ENCODE measurements at places on chromosomes 3 and 15.

- DNase-seq: peak; percentile 82
Observed at GRCh38 chr15:81133782-81134461, at the start of gene CFAP161. TSS of gene CFAP161 (plus strand) at chr15:81134270. CDS start at chr15:81134330, 60 bp downstream.

- peak; percentile 25 for DNase-seq
Observed at GRCh38 chr3:54353546-54353945, 231.2 kb downstream of the CACNA2D3 start.

- no peak for DNase-seq
Observed at GRCh38 chr15:42491539-42492225, 741 bp upstream of the ZNF106 start.

GRCh38 chr15:63500265-63501250 is 3.8 kb upstream of the USP3 start:
- DNase-seq: no peak

DNA sequence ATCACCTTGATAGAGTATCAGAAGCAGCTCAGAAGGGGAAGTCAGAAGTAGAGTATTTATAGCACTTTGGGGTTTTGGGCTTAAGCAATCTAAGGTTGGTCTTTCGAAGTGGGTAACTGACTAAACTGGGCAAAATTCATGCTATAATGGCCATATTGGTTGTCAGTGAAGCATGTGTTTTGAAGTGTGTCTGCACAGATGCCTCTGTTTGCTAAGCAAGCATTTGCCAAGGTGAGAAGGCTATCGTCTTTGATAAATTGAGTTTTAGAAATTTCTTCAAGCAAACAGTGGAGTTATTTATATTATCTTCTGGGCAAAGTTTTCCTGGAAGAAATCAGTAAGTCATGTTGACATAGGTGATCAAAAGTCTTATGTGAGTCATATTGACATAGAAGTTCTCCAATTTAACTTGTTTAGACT is 412.8 kb upstream of the TGFBR2 start:
- no peak for DNase-seq

GRCh38 chr3:143060906-143061305 is 58.7 kb upstream of the CHST2 start:
- no peak for DNase-seq

GRCh38 chr15:41824062-41824745 is 3.7 kb upstream of the JMJD7 start:
- no peak for DNase-seq

- DNase-seq: no peak
Observed at GRCh38 chr3:167728176-167728575, 6.5 kb downstream of the PDCD10 start.

DNA sequence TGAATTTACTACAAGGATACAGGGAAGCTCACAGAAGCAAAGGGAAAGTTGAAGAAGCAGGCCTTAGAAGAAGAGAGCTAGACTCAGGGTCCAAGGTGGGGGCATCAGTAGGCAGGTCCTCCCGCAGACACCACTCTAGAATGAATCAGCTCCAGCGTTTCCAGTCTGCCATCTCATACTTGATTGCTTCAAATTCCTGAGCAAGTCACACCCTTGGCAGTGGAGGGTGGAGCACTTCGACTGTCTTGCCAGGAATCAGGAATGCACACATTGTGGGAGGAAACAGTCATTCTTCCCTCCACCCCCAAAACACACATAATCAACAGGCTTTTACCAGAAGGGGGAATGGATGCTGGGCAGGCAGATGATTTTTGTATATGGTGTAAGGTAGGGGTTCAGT is 78.5 kb downstream of the CHCHD6 start:
- DNase-seq: no peak

GRCh38 chr3:150149651-150150051 is 179.0 kb upstream of the PFN2 start:
- no peak for DNase-seq

GRCh38 chr15:89553632-89554031 is 21.6 kb upstream of the TICRR start:
- DNase-seq: no peak

DNA sequence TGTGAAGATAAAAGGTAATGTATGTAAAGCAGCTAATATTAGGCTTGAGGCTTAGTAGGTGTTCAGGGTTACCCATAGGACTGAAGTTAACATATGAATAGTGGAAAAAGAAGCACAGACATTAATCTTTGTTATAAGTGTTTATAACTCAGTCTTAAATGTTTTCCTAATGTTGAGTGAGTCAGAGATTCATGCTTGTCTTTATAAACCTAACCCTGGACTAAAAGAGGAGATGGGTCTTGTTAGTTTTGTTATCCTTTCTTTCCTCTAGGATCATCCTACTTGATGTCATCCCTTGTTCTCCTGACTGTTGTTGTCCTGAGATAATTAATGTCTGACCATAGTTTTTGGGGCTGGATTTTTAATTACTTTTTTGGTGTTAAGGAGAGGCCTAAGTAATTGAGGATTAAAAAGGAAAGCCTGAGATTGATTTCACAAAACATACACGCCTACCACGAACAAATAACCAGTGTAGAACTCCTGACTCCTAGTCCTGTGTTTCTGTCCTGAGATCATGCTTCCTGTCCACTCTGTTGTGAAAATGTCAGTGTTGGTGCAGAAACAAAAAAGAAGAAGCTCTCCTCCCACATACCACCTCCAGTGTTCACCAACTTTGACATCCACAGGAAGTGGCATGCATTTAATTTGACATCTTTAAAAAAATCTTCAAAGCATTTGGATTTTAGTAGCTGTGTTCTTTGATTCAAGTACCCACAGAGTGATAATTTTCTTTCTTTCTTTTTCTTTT is 8.4 kb downstream of the MITF start:
- no peak for DNase-seq

DNA sequence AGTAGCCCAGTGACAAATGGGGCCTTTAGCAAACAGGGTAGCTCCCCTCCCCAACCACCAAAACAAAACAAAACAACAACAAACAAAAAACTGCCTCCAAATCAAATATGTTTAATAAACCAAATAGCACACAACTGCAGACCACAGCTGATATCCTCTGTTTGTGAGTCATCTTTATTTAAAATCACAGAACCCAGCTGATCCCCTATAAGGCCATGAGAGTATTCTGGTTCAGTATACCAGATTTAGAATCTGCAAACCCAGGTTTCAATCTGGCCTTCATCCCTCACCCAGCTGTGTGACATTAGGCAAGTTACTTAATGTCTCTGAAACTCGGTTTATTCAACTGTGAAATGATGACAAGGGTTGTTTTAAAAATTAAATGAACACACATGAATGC is 124.5 kb downstream of the SUCLG2 start:
- no peak for DNase-seq

- DNase-seq: no peak
Observed at GRCh38 chr3:54999159-54999558, 71.3 kb upstream of the LRTM1 start.

GRCh38 chr3:58861551-58861950 is 188.3 kb downstream of the CFAP20DC start:
- DNase-seq: no peak

GRCh38 chr3:121517953-121518655 is 27.7 kb downstream of the POLQ start:
- no peak for DNase-seq

GRCh38 chr15:73023071-73023470 is 29.2 kb upstream of the NEO1 start:
- DNase-seq: no peak

- no peak for DNase-seq
Observed at GRCh38 chr3:51937611-51938450, 3.9 kb downstream of the RRP9 start.

GRCh38 chr3:186083746-186084145 is 25.1 kb downstream of the ETV5 start:
- no peak for DNase-seq

DNA sequence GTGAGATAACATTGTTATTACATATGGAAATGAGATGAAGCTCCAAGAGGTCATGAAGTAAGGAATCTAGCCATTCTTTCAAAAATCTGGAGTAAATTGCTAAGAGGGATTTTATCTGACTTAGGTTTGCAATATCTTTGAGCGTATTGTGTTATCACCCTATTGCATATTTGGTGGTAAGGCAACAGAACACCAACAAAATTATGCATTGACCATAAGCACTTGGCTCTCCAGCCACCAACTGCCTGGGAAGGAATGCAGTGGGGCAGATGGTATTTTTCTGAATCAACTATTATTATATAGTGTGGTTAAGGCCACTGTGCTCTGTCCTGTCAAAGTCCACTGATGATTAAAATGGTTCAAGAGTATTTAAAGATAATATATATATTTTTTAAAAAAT is 287.9 kb upstream of the SEMA6D start:
- no peak for DNase-seq

- DNase-seq: no peak
Observed at GRCh38 chr15:75671730-75672602, 24.3 kb downstream of the SNX33 start.

DNA sequence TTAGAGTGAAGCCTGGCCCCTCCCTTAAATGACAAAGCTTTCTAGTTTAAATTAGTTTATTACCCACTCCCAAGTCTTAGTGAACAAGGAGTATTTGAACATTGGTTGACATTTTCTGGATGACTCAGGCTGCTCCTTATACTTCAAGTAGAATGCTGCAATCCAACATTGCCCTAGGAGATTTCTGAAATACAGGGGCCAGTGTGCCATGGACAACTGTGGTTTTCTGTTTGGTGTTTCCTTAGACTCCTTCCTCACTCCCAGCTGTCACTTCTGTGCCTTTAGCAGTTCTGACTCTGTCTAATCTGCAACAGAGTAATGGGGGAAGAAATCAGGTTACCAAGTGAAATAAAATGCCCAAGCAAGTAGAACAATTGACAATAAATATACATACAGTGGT is 116.1 kb upstream of the P2RY1 start:
- no peak for DNase-seq

- no peak for DNase-seq
Observed at GRCh38 chr3:111926266-111926676, 52.6 kb upstream of the ABHD10 start.

DNA sequence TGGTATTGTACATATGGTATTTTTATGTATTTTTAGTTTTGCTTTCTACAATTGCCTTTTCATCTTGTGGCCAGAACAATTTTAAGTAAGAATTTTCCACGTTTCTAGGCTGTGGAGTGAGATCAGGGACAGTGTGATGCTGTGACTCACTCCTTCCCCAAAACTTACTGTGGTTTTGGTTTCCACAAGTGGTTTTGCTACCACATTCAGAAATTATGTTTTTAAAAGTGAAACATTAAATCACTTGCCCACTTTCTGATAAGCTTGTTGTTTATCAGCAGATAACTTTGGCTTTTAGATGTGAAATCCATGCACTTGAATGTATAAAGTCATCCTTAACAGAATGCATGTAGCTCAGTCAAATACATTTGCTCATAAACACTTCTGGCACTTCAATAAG is 192.2 kb upstream of the THRB start:
- DNase-seq: no peak

- DNase-seq: no peak
Observed at GRCh38 chr3:40913641-40914040, 285.7 kb upstream of the CTNNB1 start.

GRCh38 chr3:105431200-105431599 is 64.5 kb downstream of the ALCAM start:
- DNase-seq: no peak

- no peak for DNase-seq
Observed at GRCh38 chr3:184311633-184312032, 2.8 kb upstream of the EIF4G1 start.

DNA sequence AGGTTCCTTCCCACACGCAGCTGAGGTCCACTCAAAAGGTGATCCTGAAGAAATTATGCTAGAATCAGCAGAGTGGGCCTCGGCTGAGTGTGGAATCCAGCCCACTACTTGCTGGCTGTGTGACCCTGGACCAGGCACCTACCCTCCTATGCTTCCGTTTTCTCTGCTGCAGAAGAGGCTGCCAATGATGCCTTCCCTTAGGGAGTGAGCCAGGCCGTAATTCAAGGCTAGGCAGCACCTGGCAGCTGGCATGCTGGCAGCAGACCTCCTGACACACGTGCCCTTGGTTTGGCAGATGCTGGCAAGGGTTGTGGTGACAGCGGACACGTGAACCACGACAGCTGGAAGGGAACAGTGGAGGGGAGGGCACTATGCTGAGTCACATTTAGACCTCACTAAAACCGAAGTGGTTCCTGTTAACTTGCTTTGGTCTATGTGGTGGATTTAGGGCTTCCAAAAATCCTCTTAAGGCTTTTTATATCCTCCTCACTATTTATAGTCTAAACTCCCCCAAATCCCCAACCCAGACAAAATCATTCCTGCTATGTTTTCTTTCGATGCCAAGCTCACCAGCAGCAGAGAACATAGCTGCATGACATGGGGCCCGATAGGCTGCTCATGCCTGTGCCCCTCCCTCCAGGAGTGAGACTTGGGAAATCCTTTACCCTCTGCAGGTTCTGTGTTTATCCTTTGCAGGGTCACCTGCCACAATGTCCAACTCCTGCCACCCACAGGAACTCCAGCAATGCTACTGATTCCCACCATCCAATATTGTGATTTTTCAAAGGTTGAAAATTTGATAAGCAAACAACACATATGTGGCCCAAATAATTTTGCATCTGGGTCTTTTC is 10.6 kb upstream of the PCSK6 start:
- peak; percentile 77 for DNase-seq

- no peak for DNase-seq
Observed at GRCh38 chr3:169759256-169759655, 5.6 kb downstream of the TERC start.

DNA sequence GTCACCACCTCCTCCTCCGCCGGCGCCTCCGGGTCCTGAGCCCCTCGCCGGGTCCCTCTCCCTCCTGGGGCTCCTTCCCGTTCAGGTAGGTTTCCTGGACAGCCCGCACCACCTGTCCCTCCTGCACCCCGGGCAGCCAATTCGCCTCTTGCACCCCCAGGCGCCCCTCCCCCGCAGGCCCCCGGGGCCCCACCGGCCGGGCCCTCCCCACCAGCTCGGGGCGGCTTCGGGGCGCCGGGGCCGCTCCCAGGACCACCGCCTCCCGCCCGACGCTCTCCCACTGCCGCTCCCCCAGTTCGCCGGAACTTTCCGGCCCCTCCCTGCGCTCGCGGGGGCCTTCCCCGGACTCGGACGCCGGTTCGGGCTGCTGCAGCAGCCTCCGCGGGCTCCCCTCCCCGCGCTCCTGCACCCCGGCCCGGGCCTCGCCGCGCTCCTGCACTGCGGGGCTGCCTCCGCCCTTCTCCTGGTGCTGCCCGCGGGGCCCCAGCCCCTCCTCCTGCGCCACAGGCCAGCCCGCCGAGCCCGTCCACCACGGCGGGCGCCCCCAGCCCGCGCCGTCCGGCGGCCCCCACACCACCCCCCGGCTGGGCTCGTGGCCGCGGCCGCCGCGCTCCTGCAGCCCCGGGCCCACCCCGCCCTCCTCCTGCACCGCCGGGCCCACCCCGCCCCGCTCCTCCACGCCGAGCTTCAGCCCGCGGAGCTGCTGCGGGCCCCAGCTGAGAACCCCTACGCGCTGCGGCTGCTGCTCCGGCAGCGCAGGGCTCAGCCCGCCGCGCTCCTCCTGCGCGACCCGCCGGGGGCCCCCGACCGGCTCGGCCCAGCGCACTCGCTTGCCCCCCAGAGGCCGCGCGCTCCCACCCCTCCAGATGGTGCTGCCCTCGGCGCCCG is 587 bp upstream of the TNK2 start:
- no peak for DNase-seq

GRCh38 chr15:82568986-82569385 is 28.7 kb upstream of the RPS17 start:
- DNase-seq: no peak
